ENCODE measurements at places on chromosomes 6 and 20.

DNA sequence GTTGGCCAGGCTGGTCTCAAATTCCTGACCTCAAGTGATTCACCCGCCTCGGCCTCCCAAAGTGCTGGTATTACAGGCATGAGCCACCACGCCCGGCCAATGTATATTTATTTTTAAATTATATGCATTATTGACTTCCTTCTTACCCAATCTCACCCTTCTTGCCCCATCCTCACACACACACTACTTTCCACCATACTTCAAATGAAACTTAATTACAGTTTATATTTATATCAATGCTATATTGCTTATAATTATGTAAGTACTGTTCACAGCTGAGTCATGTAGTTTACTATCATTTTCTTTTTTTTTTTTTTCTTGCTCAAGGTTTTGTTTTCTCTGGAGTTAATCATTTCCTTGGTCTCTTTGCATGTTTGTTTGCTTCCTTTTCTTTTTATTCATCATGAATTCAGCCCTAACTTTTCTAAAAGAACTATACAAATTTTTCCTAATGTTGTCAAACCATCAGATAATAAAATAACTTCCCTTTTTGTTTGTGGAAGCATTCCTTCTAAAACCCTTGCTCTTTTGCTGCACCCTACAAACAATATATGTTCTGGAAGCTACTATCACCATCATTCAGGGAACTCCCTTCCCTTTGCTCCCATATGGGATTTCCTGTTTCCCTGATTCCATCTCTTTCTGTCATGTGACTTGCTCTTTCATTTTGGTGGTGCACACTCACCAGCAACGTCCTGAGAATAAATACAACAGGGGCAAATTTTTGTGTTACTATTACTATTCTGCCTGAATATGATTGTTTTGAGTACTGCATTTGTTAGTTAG, 201.7 kb upstream of the SASH1 start:
- no peak for DNase-seq

DNA sequence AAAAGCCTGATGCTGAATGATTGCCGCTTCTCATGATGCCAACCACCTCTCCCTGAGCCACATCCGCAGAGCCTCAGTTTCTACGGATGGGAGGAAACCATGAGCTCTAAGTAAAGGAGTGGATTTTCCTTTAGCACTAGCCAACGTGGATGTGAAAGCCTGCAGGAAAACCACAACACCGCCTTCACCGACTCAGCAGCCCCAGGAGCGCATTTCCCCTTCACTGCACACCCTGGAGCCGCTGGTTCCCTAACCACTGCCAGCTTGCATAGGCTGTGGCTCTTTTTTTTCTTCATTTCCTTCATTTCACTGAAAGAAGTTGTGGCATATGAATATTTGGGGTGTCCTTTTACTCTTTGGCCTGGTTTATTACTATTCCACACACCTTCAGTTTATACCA, 50.5 kb upstream of the SSTR4 start:
- no peak for DNase-seq

DNA sequence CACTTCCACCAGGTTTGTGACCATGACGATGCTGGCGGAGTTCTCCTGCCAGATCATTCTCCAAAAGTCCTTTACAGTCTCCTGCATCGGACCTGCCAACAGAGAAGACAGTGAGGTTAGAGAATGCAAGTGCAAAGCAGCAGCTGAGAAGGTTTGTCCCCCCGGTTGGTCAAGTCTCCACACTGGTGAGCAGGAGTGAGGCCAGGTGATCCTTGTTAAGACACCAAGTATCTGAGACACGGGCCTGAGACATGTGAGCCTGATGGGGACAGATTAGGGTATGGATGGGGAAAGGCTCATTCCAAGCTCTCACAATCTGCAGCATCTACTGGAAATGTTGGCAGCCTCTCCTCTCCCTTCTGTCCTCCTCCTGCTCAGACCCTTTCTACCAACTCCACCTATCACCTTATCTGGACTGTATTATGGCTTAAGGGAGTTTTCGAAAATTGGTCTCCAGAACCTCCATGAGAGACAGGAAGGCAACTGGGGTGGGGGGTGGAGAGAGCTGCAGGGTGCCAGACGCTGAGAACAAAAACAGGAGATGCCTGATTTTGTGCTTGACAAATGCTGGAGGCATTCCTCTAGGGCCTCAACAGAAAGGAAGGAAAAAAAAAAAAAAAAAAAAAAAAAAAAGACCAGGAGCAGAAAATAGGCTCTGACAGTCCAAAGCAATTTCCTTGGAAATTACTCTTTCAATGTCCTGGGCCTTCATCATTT, 500.4 kb upstream of the CHD6 start:
- no peak for DNase-seq

DNA sequence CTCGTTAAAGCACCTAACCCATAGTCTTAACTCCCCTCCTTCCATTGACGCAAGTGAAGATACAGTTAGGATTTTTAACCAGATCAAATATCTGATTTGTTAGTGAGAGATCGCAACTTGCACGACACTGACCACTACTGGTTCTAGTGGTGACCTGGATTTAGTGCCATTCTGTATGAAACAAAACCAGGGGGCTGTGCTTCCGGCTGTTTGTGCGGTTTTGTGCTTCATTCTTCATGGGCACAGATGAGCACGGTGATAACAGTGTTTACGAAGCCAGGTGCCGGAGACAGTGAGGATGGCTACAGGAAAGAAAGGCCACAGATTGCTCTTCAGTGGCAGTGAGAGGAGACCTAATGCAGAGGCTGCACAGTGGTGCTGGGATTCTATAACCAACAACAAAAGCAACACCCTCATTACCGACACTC, 75.5 kb downstream of the NOL4L start:
- DNase-seq = no peak

- no peak for DNase-seq
Measured at GRCh38 chr6:133551847-133552341, 310.7 kb downstream of the EYA4 start.

- no peak for DNase-seq
Measured at GRCh38 chr6:79672631-79673111, 41.5 kb downstream of the SH3BGRL2 start.

DNA sequence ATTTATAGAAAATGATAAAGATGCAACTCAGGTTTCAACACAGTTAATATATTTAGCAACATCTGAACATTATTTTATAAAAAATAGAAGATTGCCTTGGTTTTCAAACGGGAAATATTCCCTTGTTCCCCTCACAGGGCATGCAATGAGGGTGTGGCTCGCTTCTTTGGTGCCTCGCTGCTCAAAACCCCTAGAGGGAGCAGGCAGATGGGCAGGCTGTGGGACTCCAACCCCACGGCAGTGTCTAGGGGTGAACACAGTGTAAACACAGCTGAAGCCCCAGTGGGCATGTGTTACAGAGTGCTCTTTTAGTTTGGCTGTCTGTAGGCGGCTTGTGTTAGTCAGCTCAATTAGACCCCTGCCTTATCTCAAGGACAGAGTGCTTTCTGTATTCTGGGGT, 560.8 kb upstream of the IMPG1 start:
- no peak for DNase-seq

DNA sequence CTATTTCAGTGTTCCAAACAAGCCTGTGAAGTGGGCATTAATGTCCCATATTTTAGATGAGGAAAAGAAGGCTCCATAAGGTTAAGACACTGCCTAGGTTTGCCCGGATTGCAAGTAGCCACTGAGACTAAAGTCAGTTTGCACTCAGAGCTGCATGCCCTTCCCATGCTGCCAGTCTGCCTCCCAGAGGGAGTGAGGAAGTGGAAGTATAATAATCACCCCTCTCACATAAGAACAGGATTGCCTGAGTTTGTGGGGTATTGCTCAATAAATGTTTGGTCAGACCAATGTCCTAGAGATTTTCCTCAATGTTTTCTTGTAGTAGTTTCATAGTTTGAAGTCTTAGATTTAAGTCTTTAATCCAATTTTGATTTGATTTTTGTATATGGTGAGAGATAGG, 43.9 kb upstream of the CLIC5 start:
- no peak for DNase-seq

GRCh38 chr20:45307076-45307640, 518 bp downstream of the RBPJL start:
- DNase-seq = no peak

- no peak for DNase-seq
Measured at GRCh38 chr20:44284032-44284431, 27.0 kb downstream of the FITM2 start.

All from HEK293T (cell line).